ENCODE measurements at places on chromosomes 6 and 20.

DNA sequence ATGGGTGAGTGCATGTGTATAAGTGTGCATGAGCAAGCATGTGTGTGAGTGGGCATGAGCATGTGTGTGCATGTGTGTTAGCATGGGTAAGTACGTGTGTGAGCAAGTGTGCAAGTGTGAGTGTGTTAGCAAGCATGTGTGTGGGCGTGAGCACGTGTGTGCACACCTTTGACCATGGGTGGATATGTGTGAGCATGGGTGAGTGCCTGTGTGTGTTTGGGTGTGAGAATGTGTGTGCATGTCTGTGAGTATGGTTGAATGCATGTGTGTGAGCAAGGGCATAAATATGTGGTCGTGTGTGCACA lies 84.6 kb downstream of the DLL1 start:
- H3K4me3 ChIP-seq: no peak overlapping the region
- peak; percentile 13 for DNase-seq
- no peaks in the 10 kb centered on the region for H3K27me3 ChIP-seq
- no peaks in the 10 kb centered on the region for H3K36me3 ChIP-seq
- no peak overlapping the region for H3K27ac ChIP-seq

DNA sequence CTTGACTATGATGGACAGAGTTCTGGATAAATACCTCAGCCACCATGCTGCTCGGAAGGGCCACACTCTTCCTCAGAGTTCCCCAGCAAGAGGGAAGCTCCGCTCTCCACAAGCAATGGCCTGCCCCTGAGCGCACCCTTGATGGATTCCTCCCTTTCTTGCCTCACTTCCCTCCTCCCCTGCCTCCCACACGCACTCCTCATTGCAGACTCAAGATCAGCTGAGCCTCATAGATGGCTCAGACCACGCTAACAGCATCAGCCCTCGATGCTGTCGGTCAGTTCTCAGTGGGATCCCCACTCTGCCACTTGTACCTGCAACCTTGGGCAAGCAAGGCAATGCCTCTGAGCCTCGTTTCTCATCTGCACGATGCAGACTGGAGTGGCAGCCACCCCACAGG lies 123.3 kb downstream of the BMP7 start:
- H3K4me1 ChIP-seq: peaks cover 2% of the 10 kb centered on the region
- DNase-seq: no peak
- no peaks in the 10 kb centered on the region for H3K36me3 ChIP-seq
- H3K4me3 ChIP-seq: no peak overlapping the region

- peaks cover 23% of the 10 kb centered on the region for H3K4me1 ChIP-seq
- no peak overlapping the region for H3K4me3 ChIP-seq
- peaks cover 51% of the 10 kb centered on the region for H3K27me3 ChIP-seq
- no peak for DNase-seq
Measured at GRCh38 chr20:46025376-46025783, 3.6 kb upstream of the SLC12A5 start.

DNA sequence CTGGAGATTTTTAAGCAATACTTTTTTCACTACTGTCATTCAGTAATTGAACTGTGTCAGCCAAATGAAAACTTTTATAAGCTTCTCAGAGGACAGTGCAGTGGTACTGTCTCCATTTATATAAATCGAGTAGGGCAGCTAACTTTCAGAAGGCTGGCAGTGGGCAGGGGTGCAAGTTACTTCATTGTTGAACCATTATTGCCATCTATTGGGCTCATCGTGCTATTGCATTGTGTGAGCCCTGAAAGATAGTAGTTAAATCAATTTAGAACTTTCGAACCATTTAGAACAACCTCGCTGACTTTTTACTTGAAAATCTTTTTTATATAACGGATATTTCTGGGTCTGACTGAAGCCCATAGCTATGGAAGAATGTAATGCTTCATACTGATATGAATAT lies 347.8 kb upstream of the PLCB4 start:
- H3K36me3 ChIP-seq: no peaks in the 10 kb centered on the region
- H3K27ac ChIP-seq: no peak overlapping the region
- H3K4me1 ChIP-seq: no peaks in the 10 kb centered on the region
- DNase-seq: no peak
- no peak overlapping the region for H3K4me3 ChIP-seq

DNA sequence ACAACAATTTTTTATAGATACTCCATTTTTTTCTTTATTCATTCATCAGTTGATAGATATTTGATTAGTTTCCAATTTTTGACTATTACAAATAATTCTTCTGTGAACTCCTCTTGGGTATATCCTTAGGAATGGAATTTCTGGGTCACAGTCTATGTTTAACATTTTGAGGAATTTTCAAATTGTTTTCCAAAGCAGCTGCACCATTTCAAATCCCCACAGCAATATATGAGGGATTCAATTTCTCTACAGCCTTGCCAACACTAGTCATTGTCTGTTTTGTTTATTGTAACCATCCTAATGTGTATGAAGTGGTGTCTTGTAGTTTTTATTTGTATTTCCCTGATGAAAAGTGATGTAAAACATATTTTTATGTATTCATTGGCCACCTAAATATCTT lies 320.3 kb upstream of the DEFB112 start:
- H3K27me3 ChIP-seq: no peaks in the 10 kb centered on the region
- no peak overlapping the region for H3K4me3 ChIP-seq
- no peaks in the 10 kb centered on the region for H3K36me3 ChIP-seq
- H3K27ac ChIP-seq: no peak overlapping the region
- DNase-seq: no peak
- no peaks in the 10 kb centered on the region for H3K4me1 ChIP-seq

GRCh38 chr6:31473780-31474761 lies 23.9 kb upstream of the MICB start:
- no peak for DNase-seq
- no peak overlapping the region for H3K27ac ChIP-seq
- H3K36me3 ChIP-seq: peaks cover 25% of the 10 kb centered on the region

- H3K4me1 ChIP-seq: peaks cover 2% of the 10 kb centered on the region
- H3K36me3 ChIP-seq: no peaks in the 10 kb centered on the region
- H3K27ac ChIP-seq: no peak overlapping the region
- H3K27me3 ChIP-seq: peaks cover 12% of the 10 kb centered on the region
- no peak overlapping the region for H3K4me3 ChIP-seq
Measured at GRCh38 chr6:144955392-144955791, 670.3 kb downstream of the UTRN start.

GRCh38 chr20:58649288-58650180 lies 1.5 kb upstream of the STX16 start:
- H3K4me1 ChIP-seq: peaks cover 7% of the 10 kb centered on the region
- H3K27me3 ChIP-seq: no peaks in the 10 kb centered on the region
- H3K4me3 ChIP-seq: peak overlapping the region; percentile 66

DNA sequence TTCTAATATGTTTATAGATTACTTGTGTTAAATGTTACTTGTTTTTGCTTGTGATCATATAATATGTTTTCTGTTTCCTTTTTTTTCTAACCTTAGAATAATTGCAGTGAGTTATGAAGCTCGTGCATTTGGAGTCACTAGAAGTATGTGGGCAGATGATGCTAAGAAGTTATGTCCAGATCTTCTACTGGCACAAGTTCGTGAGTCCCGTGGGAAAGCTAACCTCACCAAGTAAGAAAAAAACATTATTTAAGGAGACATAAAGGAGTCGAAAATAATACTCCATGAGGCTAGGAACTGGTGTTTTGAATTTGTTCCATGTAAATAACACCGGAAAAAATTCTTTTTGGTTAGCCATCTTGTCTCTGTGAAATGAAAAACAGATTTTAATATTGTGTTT lies 6.9 kb downstream of the POLH start:
- H3K4me1 ChIP-seq: peaks cover 68% of the 10 kb centered on the region
- no peaks in the 10 kb centered on the region for H3K27me3 ChIP-seq
- peaks cover 71% of the 10 kb centered on the region for H3K36me3 ChIP-seq
- no peak for DNase-seq

GRCh38 chr6:61210549-61210948 lies 1075.5 kb downstream of the KHDRBS2 start:
- no peak overlapping the region for H3K4me3 ChIP-seq
- H3K36me3 ChIP-seq: no peaks in the 10 kb centered on the region
- H3K27ac ChIP-seq: no peak overlapping the region
- no peaks in the 10 kb centered on the region for H3K4me1 ChIP-seq

GRCh38 chr6:125301435-125302391 lies at the start of gene HDDC2:
HDDC2 (minus strand) TSS chr6:125301967; CDS start chr6:125301932, 35 bp downstream.
- H3K36me3 ChIP-seq: peaks cover 32% of the 10 kb centered on the region
- H3K27me3 ChIP-seq: peaks cover 20% of the 10 kb centered on the region
- peaks cover 41% of the 10 kb centered on the region for H3K4me1 ChIP-seq
- H3K4me3 ChIP-seq: peak within 1 kb of the TSS; percentile 81
- DNase-seq: peak; percentile 60

GRCh38 chr6:168416531-168416930 lies 24.5 kb upstream of the SMOC2 start:
- no peaks in the 10 kb centered on the region for H3K36me3 ChIP-seq
- no peak overlapping the region for H3K4me3 ChIP-seq
- no peaks in the 10 kb centered on the region for H3K4me1 ChIP-seq
- no peak overlapping the region for H3K27ac ChIP-seq

- no peaks in the 10 kb centered on the region for H3K27me3 ChIP-seq
- H3K36me3 ChIP-seq: no peaks in the 10 kb centered on the region
- H3K4me3 ChIP-seq: no peak overlapping the region
- no peak for DNase-seq
Measured at GRCh38 chr6:148984531-148985056, 237.8 kb downstream of the UST start.

- H3K4me3 ChIP-seq: no peak overlapping the region
- no peaks in the 10 kb centered on the region for H3K36me3 ChIP-seq
- H3K4me1 ChIP-seq: peaks cover 46% of the 10 kb centered on the region
- H3K27ac ChIP-seq: no peak overlapping the region
- H3K27me3 ChIP-seq: peaks cover 46% of the 10 kb centered on the region
- peak; percentile 49 for DNase-seq
Measured at GRCh38 chr6:148758492-148758891, 11.7 kb downstream of the UST start.

DNA sequence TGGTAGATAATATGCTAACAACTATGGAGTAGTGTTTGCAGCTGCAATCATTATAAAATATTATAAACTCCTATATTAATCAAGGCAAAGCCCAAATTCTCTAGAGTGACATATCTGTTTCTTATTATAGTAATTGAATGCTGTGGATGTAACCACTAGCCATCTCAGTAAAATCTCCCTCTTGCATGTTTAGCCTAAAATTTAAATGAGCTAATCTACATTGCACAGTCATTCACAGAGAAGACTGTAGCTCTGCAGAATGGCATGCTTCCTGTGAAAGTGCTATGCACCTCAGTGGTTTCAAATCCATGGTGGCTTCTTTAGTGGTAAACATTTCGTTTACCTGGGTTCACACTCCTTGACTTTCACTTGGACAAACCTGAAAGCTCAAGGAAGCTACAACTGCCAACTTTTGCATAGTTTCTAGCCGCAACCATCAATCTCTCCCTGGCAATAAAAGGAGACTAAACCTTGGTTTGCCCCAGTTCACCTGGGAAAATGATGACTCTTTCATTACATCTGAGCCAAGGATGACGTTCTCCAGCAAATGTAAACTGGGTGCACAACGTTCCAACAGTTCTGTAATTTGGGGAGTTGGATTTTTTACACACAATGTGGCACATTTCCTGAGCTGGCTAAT lies 47.2 kb downstream of the FILIP1 start:
- no peaks in the 10 kb centered on the region for H3K4me1 ChIP-seq
- H3K27me3 ChIP-seq: peaks cover 14% of the 10 kb centered on the region
- H3K27ac ChIP-seq: no peak overlapping the region
- no peak overlapping the region for H3K4me3 ChIP-seq
- no peaks in the 10 kb centered on the region for H3K36me3 ChIP-seq

DNA sequence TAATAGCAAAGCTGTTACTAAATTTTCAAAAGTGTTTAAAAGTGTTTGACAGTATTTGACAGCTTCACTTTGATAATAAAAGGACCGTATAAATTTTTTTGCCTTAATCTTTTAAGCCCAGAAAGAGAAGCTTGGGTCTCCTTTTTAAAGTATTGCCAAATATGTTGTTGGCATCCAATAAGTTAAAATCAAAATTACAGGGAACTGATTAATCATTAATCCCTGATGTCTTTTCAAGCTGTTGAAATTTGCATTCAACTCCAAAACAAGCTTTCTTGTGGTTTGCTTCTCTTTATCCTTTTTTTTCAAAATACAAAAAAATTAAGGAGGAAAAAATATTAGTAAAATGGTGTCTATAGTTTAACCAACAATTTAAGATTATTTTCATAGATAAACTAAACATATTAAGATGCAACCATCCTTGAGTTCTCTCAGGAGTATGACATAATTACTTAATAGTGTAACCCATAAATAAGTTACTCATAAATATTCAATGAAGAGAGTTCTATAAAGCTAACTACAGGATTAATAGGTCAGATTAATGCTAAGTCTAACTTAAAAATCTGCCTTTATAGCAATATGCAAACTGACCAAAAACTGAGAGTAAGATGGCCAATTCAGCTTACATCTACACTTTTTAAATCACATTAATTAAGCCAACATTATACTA lies 27.0 kb upstream of the CALHM6 start:
- no peak for DNase-seq
- no peaks in the 10 kb centered on the region for H3K4me1 ChIP-seq
- H3K36me3 ChIP-seq: no peaks in the 10 kb centered on the region
- H3K4me3 ChIP-seq: no peak overlapping the region
- H3K27me3 ChIP-seq: peaks cover 3% of the 10 kb centered on the region

DNA sequence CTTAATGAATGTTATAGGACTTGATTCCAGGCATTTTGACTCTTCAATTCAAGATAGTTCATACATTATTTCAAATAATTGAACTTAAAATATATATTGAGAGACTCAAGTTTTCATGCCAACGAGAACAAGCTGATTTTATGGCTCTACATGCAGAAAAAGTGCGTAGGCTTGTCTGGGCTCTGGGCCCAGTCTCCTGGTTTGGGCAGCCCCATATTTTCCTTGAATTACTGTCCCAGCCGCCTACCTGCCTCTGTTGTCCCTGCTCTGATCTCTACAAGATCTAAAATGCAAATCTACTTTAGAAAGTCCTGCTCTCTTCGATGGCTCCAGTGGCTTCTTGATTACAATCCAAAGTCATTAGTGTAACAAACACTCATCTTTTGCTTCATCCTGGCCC lies 537.4 kb upstream of the CHD6 start:
- no peak for DNase-seq
- H3K4me1 ChIP-seq: no peaks in the 10 kb centered on the region

All from activated CD4-positive, alpha-beta memory T cell treated with anti-CD3 and anti-CD28 coated beads, Interleukin-2, amount 10 ng/mL, durations not matched to agents 7 days and 5 days (primary cell).